ENCODE measurements at places on chromosomes 12 and 14.

- no peak for DNase-seq
These were observed 434.6 kb downstream of the ADAMTS20 start for GRCh38 chr12:43117226-43117930.

- DNase-seq: no peak
These were observed 109.8 kb upstream of the ARID2 start for GRCh38 chr12:45619736-45620135.

DNA sequence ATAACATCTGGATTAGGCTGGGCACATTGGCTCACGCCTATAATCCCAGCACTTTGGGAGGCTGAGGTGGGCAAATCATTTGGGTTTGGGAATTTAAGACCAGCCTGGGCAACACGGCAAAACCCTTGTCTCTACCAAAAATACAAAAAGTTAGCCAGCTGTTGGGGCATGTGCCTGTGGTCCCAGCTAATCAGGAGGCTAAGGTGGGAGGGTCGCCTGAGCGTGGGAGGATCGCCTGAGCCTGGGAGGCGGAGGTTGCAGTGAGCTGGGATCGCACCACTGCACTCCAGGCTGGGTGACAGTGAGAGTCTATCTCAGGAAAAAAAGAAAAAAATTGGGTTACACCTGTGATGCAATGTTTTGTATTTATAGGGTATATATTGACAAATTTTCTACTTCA, 5.3 kb downstream of the NEK9 start:
- no peak for DNase-seq

GRCh38 chr12:915090-915489, 34.4 kb downstream of the RAD52 start:
- no peak for DNase-seq

- DNase-seq: no peak
These were observed 17.4 kb downstream of the TAMALIN start for GRCh38 chr12:52023976-52024688.

GRCh38 chr12:97404093-97404492, 58.5 kb upstream of the RMST start:
- no peak for DNase-seq

DNA sequence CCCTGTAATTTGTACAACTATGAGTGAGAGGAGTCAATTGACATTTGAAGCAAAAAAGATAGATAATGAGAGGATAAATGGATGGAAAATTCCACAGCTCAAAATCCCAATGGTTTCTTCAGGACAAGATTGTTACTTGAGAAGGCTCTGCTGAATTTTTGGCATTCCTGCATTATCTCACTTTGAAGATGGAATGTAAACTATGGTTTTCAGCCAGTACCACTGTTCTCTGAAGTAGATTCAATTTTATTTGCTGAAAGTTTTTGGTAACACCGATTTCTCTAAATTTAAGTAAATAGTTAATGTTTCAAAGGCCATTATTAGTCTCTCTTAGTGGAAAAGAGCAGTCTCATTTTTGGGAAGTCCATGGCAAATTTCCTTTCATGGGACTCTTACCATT, 121.9 kb upstream of the SLC38A2 start:
- DNase-seq: no peak

- DNase-seq: no peak
These were observed 32.7 kb downstream of the ZCCHC8 start for GRCh38 chr12:122467983-122468382.

DNA sequence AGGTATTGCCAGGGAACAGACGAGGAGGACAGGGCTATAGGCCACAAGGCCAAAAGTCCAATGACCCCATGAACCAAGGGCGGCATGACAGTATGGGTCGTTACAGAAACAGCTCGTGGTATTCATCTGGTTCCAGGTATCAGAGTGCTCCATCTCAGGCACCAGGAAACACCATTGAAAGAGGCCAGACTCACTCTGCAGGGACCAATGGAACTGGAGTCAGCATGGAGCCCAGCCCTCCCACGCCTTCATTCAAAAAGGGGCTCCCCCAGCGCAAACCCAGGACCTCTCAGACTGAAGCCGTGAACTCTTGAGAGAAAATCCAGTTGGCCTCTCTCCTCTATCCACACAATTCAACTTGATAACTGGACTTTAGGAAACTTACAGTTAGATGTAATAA, 12.9 kb upstream of the KCNH3 start:
- no peak for DNase-seq

DNA sequence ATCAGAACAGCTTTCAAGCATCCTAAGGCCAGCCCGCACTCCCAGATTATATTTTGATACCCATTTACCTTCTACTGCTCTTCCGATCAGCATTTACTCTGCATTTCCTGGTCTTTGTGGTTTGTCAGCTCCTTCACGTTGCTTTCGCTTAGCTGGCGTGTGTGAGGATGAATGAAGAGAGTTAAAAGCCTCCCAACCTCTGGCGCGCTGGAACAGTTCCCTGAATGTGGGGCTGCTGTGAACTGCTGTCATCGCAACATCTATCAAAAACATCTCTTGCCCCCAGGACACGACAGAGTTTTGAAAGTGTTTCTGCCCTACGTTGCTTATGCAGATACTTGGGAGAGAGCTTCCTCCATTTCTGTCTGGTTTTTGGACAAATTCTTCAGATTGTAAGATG, 129.2 kb downstream of the KCNA5 start:
- no peak for DNase-seq

DNA sequence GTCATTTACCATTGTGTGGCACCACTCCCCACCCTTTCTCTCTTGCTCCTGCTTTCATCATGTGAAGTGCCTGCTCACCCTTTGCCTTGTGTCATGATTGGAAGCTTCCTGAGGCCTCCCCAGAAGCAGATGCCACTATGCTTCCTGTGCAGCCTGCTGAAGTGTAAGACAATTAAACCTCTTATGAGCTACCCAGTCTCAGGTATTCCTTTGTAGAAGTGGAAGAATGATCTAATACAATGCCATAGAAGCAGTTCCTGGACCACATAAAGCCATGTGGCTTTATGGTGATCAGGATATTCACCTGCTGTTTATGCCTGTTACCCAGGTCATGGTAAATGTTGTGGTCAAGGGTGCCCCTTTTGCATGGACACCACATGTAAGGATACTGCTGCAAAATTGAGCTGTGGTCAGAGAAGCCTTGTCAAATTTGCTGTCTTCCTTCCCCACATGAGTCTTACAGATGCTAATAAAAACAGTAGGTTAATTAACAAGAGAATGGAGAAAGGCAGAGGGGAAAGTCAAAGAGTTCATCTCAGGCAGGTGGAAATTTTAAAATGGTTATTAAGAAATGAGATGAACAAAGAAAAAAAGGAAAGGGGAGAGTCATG, 112.8 kb upstream of the IFNG-AS1 start:
- no peak for DNase-seq

DNA sequence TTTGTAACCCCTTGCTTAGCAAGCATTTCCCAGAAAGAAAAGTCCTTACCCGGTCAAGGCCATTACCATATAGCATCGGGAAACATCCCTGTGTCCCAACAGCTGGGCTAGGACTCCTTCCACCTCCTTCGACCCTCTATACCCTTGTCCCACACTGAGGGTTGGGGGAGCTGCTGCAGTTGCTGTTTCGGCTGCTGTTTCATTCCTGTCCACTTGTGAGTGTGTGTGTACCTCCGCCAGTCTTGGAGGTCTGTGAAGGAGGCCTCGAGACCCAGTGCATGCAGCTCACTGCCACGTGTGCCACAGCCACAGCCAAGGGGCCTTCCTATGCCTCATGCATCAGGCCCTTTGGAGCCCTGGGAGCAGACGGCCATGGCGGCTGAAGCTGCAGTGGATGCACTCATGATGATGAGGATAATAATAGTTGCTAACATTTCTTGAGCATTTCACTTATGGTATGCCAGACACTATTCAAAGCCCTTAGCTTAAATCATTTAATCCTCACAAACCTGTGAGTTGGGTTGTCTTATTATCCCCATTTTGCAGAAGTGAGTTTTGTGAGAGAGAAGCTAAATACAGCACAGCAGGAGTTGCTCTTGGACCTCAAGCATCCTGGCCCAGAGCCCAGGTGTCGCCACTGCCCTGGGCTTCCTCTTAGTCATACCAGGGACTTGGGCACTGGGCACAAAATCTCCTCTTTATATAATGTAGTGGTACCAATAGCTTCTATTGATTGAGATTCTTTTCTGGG, 156.5 kb downstream of the PRKCH start:
- DNase-seq: no peak

- no peak for DNase-seq
These were observed 21.6 kb upstream of the CHFR start for GRCh38 chr12:132909030-132909368.

DNA sequence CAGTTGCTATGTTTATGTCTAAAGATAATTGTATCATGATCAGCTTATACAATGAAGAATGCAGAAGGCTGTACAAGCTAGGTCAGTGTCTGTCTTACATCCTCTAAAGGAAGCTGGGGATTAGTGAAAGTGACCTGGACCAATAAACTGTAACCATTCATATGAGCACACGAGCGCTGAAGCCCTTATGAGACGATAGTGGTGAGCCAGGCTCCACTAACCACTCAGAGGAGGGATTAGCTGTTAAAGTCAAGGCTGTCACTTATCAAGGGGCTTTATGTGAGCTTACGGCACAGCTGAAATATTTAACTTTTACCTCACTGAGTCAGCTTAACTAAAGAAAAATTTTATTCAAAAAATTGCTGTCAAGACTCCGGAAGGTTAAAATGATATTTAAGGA, 30.3 kb downstream of the NDUFA12 start:
- DNase-seq: no peak

GRCh38 chr12:98701166-98701565, 56.1 kb downstream of the APAF1 start:
- DNase-seq: no peak

DNA sequence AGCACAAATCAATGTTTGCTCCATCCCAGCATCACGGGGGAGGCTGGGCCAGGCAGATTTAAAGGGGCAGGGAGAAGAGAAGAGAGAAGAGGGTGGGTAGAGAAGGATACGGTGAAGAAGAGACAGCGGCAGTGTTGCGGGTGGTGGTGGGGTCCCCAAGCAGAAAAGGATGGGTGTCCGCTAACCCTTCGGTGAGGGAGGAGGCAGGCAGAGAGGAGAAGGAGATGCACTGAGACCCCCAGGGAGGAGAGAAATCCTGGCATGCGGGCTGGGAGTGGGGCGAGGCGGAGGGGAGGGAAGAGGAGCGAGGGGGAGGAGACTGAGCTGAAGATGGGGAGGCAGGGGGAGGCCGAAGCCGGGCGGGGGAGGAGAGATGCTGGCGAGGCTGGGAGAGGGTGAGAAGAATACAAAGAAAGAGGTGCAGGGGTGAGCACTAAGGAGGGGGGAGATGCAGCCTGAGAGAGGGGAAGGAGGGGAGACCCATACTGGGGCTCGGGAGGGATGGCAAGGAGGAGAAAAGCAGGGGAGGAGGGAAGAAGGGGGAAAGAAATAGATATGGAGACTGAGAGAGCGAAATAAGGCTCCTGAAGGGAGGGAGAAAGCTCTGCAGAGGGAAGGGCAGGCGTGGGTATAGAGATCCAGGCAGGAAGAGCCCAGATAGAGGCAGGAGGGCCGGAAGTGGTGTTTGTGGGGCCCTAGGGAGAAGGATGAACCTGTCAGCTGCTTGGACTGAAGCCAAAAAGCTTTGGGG, at the start of gene JPH4:
TSS of gene JPH4 (minus strand) at position 231 of the 751 bp plus-strand sequence. CDS start 1,337 bp downstream, outside the sequence.
- DNase-seq: no peak

DNA sequence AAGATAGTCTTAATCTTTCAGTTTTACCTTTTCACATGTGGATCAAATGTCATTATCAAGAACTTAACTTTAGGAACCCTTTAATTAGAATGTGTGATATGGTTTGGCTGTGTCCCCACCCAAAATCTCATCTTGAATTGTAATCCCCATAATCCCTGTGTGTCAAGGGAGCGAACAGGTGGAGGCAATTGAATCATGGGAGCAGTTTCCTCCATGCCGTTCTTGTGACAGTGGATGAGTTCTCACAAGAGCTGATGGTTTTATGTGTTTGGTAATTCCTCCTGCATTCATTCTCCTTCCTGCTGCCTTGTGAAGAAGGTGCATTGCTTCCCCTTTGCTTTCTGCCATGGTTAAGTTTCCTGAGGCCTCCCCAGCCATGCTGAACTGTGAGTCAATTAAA, 160.6 kb downstream of the MON2 start:
- DNase-seq: no peak

GRCh38 chr12:3491938-3492792, 1.2 kb downstream of the PRMT8 start:
- peak; percentile 24 for DNase-seq

DNA sequence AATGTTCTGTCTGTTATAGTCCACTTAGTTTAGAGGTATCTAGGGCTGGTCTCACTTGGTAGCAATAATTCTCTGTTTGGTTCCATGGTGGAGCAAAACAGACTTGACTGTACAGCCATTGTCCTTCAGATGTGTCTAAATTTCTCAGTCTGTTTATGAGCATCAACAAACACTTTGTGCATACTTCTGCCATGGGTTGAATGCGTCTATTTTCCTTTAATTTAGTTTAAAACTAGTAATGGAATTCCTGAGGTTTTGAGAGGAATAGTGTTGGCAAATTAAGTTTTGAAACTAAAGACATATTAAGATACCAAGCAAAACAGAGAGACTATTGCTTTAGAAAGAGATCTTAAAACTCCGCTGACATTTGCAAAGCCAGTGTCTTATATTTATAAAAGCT, 22.6 kb downstream of the FRS2 start:
- DNase-seq: no peak
